Hematopoietic multipotent progenitor cell treated with erythropoietin and hydrocortisone succinate and interleukin-3 and kit ligand, for 6 days (in vitro differentiated cells): ENCODE measurements at places on chromosomes 11 and 22.

DNA sequence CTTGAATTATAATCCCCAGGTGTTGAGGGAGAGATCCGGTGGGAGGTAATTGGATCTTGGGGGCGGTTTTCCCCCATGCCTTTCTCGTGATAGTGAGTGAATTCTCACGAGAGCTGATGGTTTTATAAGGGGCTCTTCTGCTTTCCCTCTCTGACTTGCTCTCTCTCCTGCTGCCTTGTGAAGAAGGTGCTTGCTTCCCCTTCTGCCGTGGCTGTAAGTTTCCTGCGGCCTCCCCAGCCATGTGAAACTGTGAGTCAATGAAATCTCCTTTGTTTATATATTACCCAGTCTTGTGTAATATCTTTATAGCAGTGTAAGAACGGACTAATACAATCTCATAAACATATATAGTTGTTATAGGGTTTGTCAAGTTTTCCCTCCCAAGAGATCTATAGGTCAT, 32.8 kb downstream of the KCNE3 start:
- no peak for DNase-seq

- no peak for DNase-seq
These were observed 63.4 kb downstream of the AAMDC start for GRCh38 chr11:77884186-77884828.

GRCh38 chr11:78277314-78277994, 88.7 kb downstream of the USP35 start:
- DNase-seq, result peak; percentile 49

DNA sequence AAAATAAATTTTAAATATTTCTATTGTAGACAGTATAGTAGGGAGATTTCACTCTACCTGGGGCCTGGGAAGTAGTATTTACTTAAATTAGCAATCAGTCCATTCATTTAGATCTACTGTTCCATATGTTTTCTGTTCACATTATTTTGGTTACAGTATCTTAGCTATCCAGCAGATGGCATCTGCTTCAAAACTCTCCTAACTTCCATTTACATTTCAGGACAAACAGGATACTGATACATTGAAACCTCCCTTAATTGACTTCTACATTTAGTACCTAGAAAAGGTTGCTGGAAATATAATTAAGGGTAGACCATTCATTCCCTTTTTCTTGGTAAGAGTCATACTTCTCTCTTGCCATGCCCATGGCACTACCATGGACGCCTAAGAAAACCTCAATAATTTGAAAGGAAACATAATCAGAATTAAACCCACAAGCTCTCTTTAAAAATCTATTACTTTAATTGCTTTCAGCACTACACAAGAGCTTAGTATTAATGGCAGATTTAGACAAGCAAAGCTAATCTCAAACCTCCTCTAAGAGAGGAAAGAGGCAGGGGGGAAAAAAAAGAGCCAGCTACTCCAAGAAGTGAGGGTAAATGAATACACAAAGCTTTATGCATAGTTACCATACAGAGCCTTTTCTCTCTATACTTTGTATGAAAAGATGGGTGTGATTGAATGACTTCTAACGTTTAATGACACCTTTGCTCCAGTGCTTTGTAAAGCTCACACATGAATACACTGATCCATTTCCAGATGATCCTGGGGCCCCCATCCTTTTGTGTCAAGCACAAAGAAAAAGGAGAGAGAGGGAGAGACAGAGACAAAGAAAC, 131.2 kb upstream of the MTMR2 start:
- DNase-seq, result peak; percentile 52
